Activated T-cell treated with anti-CD3 and anti-CD28 coated beads, Interleukin-2, amount 50 U/mL, for 1 hour (primary cell): ENCODE measurements at places on chromosomes 6 and 20.

- no peak for DNase-seq
Measured at GRCh38 chr20:11694467-11694866, 223.2 kb upstream of the BTBD3 start.

DNA sequence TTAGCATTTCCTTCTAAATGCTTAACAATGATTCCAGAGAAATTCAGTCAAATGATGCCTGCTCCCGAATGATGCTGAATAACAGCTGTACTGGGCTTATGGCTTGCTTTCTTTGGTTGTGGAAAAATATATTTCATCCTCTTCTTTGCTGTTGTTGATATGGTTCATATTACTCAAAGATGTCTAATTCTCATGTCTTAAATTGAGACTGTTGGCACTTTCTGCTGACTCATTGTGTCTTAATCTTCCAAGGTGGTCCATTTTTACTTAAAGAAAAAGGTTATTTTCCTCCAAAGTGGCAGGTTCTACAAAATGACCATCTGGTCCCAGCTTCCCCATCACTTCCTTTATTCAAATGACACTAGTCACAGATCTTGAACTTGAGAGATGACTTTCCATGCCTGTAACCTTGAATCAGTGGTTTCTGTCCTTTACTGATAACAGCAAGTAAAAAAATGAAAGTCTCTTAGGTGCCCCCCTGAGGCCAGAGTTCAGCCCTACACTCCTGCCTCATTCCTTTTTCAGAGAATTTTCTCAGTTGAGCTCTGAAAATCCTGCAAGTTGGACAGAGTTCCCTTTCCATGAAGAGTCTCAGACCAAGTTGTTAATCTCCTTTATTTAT is 6.9 kb downstream of the SNAP25 start:
- no peak for DNase-seq

- no peak for DNase-seq
Measured at GRCh38 chr6:151502499-151502898, 8.7 kb downstream of the CCDC170 start.

- DNase-seq: no peak
Measured at GRCh38 chr20:37075932-37076685, 19.7 kb downstream of the RBL1 start.

- DNase-seq: no peak
Measured at GRCh38 chr6:149075616-149076354, 241.7 kb upstream of the TAB2 start.

GRCh38 chr6:83636800-83637199 is 72.1 kb downstream of the SNAP91 start:
- no peak for DNase-seq

GRCh38 chr20:20793591-20793990 is 81.1 kb upstream of the RALGAPA2 start:
- no peak for DNase-seq

DNA sequence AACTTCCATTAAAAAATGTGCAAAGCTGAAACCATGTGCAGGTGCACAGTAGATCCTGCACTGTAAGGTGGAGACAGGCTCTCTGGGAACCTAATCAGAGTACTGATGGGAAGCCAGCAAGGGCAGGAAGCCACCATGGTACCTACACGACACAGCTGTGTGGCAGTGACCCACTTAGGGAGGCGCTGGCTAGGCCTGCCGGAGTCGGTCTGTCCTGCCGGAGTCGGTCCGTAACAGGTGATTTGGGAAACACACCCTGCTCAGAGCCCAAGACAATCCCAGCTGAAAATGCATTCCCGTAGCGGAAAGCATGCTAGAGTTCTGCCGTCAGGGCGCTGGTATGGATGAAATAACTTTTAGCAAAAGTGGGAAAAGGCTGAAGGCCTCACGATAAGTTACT is 17.2 kb downstream of the TXNDC5 start:
- no peak for DNase-seq
